ENCODE measurements at places on chromosomes 7 and 10.

DNA sequence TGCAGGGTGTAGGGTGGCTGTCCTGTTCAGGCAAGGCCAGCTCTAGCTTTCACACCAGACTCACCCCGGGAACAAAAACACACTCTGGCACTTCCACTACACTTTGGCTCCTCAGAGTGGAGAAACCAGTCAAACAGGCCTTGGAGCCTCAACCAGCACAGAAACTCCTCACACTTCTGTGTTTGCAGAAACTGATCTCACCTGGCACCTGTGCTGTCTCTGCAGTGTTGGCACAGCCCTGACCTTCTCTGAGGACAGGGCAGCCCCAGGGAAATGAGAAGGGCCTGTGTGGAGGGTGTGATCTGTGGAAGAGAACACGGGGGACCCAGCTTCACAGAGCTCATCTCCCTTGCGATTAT, 4.1 kb upstream of the CALML5 start:
- DNase-seq = no peak

- no peak for DNase-seq
Observed at GRCh38 chr10:6680735-6681134, 100.7 kb upstream of the PRKCQ start.

DNA sequence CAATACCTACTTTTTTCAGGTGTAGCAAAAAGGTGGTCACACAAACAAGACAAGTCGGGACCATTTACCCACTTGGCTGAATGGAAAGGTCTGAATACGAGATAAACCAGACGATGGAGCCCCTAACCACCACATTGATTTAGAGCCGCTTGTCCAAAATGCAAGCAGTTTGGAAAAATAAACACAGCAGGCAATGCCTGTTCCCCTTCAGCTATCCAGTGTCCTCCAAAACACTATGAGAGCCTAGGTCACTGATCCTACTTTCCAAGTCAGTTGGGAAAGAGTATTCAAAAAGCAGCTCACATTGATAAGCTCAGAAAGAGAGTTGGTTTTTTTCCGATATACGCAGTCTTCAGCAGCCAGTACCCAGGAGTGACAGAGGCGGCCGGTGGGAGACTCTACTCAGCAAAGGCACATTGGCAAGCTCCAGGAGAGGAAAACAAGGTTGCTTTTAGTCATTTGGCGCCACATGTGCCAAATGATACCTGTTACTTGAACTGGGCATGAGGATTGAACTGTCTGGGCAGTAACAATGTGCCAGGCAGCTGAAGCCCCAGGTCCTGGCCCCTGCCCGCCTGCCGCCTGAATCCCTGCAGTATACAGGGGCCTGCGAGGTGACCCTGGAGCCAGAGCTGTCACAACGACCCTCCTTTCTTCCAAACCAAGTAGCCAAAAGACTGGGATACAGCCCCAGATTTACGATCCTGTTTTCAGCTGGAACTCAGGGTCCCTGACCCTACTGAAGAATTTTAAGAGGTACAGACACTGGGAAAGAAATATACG, 109.8 kb downstream of the PIP4K2A start:
- no peak for DNase-seq

DNA sequence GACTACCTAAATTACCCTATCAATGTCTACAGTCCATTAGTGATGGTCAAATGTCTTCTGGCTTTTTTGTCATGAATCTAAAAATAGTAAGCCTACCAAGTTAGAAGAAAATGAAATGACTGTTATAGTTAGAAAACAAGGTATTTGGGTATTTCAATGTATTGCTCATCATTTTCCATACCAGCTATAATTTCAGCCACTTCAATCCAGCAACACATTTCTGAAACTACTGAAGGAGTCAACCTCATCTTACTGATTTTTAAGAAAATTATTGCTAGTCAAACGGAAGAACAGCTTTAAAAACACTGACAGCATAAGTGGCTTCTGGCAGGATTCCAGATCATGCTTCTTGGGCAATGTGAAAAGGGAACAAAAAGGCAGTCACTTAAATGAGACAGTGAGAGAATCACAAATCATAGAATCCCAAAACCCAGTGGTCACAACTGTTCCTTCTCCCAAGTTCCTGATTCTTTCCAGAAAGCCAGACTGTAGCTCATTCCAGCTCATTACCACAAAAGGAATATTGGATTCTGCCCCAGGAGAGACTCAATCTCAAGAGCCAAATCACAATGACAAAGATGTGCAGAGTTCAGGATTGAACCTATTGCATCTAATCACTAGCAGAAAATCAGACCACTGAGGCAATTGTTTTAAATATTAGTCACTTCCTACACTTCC, 61.2 kb upstream of the LRRN3 start:
- no peak for DNase-seq

DNA sequence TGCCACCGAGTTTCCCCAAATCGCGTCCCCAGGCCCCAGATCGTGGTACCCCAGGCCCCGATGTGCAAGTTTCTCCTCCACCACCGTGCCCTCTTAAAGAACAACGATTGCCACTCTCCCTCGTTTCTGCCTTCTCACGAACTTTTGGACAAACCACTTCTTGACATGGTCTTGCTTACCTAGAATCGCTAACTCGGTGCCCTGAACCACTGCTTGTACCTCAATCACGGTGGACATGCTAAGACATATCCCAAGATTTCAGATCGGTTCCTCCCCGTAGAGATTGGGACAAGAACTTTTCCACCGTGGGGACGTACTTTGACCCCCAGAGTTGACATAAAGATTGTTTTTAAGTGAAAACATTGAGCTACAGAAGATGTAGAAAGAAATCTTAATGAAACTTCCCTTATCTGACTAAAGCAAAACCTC, 477 bp upstream of the ZC3HAV1 start:
- DNase-seq = no peak
